ENCODE measurements at places on chromosomes 11 and 22.
A peak's percentile ranks its signal among the peaks of the same experiment; 100 is the strongest.

DNA sequence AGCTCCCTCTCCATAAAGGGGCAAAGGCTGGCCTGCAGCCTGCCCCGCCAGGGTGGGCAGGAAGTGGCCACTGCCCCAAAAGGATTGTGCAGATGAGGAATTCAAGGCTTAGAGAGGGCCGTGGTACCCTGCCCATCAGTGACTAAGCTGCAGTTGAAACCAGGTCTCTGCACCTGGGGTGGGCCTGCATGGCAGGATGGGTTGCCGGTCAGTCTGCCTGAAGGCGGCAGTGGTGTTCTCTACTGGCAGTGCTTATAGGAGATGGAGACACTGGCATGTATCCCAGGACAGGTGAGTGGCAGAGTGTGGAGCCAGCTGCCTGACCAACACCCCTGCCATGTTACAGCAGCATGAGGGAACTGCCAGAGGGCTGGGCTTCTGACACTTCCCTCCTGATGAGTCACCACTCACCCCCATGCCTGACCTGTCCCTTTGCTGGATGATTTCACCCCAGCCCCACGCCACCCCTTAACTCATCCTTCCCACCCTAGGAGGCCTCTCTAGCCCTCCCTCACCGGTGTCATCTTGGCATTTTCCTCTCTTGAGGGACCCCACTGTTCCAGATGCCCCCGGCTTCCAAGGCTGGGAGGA, 70.2 kb upstream of the LMO1 start:
- no peak for DNase-seq

- DNase-seq, result no peak
Observed at GRCh38 chr11:68331338-68331947, 19.1 kb downstream of the LRP5 start.

- DNase-seq, result no peak
Observed at GRCh38 chr11:70067036-70067435, 11.1 kb upstream of the ANO1 start.

- DNase-seq, result no peak
Observed at GRCh38 chr11:43686207-43686606, 5.7 kb downstream of the HSD17B12 start.

GRCh38 chr22:47872761-47873535, 1110.5 kb downstream of the TBC1D22A start:
- DNase-seq, result no peak

DNA sequence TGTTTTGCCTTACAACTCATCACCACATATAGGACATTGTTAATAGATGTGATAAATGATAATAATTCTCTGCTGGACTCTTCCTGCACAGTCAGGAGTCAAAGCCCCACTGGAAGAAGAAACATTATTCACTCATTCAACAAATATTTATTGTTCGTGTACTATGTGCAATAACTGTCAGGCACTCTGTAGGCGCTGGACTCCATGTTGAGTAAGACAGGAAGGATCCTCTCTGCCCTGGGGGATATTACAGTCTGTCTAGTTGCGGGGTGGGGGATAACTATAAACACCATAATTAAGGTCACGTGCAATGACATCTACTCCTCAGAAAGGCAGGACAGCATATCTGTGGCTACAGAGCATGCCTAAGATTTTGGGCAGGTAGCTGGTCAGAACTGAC, 281.1 kb downstream of the FAT3 start:
- no peak for DNase-seq

- no peak for DNase-seq
Observed at GRCh38 chr22:38751422-38752346, 4.1 kb downstream of the SUN2 start.

GRCh38 chr11:61792310-61793082, at the start of the genes FEN1 and TMEM258:
FEN1 (plus strand) TSS chr11:61792911; CDS start chr11:61795362, 2,451 bp downstream.
TMEM258 (minus strand) TSS chr11:61792599; CDS start chr11:61792558, 41 bp downstream.
- DNase-seq, result peak; percentile 74

DNA sequence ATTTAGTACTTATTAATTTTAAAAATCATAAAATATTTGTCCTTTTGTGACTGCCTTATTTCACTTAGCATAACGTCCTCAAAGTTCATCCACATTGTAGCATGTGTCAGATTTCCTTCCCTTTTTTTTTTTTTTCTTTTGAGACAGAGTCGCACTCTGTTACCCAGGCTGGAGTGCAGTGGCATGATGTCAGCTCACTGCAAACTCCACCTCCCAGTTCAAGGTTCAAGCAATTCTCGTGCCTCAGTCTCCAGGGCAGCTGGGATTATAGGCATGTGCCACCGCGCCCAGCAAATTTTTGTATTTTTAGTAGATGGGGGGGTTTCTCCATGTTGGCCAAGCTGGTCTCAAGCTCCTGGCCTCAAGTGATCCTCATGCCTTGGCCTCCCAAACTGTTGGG, 10.6 kb downstream of the RAB6A start:
- no peak for DNase-seq

Measured in activated T-cell treated with anti-CD3 and anti-CD28 coated beads for 4 hours (primary cell).